NCI-H69 (cell line): ENCODE measurements at places on chromosomes 3 and 15.
A peak's percentile ranks its signal among the peaks of the same experiment; 100 is the strongest.

GRCh38 chr15:64883997-64884511 is 27.6 kb upstream of the ANKDD1A start:
- peak; percentile 83 for DNase-seq

- DNase-seq = no peak
Observed at GRCh38 chr3:23162934-23163333, 40.2 kb upstream of the UBE2E2 start.

- DNase-seq = no peak
Observed at GRCh38 chr3:95464346-95464745, 1350.0 kb upstream of the EPHA6 start.

DNA sequence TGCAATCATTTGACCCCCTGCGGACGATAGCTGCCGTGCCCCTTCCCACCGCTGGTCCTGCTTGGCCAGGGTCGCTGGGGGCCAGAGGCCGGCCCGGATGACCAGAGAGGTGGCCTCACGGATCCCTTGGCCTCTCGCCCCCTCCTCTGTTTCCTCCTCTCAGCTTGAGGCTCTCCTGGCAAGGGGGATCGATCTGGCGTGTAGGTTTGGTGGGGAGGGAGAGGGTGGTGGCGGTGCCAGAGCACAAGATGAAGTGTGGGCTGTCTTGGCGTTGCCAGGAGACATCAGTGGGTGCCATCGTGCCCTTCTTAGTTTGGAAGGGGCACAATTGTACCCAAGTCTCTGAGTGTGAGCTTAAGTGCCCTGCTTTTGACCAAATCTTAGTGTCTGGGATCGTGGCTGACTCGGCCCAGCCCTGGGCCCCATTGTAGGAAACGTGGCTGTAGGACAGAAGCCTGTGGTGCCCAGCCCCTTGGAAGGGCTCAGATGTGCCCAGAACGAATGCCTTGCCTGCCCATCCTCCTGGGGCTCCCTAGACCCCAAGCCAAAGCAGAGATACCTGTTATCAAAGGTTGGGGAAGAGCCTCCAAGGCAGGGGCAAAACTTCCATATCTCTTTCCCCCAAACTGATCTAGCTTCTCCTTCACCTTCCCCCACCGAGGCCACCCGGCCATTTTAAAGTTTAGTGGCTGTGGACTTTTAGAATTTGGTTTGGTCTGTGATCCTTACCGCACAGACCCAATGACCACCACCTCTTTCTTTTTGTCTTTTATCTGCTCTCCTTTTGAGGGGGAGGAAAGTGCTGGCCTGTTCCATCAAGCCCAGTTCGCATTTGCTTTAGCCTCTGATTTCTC is 14.4 kb downstream of the NR2F2 start:
- no peak for DNase-seq

GRCh38 chr3:174208161-174208560 is 651.0 kb upstream of the NAALADL2 start:
- peak; percentile 94 for DNase-seq

GRCh38 chr3:190056742-190057141 is 64.0 kb downstream of the P3H2 start:
- no peak for DNase-seq

DNA sequence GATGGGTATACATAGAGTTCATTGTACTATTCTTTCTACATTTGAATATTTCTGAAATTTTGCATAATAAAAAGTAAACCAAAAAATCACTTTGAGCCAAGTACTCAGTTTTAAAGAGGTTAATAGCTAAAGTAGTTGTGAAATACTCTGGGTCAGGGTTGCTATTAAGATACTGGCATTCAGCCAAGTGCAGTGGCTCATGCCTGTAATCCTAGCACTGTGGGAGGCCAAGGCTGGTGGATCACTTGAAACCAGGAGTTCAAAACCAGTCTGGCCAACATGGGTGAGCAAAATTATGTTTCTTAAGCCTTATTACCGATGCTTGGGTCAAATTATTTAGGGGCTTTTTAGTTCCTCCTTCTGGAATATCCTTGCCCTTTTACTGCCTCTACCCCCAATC is 122.0 kb upstream of the MELTF start:
- peak; percentile 85 for DNase-seq

DNA sequence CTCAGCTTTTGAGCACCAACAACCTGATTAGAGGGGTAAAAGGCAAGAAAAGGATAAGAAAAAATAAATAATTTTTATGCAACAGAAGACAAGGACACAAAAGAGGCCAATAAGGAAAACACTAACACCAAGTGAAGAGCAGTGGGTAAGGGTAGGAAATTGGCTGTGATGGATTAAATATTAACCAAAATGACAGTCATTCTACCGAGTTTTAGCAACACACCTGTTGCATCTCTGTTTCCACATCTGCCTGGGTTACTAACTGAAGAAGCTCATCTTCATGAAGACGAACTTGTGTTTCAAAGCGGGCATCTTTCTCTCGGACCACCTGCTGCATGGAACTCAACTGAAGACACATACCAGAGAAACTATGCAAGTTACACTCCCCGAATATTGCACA is 30.1 kb downstream of the GOLGB1 start:
- no peak for DNase-seq

DNA sequence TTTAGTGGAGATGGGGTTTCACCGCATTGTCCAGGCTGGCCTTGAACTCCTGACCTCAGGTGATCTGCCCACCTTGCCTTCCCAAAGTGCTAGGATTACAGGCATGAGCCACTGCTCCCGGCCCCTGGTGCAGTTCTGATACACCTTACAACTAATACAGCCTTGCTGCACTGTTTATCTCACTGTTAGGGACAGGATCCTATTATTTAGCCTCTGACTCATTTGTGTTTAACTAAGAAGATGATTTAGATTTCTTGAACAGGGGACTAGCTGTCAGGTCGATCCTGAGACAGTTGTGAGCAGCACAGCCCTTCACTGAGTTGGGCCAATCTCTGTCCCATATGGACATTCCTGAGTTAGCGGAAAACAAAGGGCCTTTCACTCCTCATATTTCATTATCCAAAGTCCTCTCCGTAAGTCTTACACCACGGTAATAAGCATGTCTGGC is 19.2 kb downstream of the GYG1 start:
- no peak for DNase-seq

DNA sequence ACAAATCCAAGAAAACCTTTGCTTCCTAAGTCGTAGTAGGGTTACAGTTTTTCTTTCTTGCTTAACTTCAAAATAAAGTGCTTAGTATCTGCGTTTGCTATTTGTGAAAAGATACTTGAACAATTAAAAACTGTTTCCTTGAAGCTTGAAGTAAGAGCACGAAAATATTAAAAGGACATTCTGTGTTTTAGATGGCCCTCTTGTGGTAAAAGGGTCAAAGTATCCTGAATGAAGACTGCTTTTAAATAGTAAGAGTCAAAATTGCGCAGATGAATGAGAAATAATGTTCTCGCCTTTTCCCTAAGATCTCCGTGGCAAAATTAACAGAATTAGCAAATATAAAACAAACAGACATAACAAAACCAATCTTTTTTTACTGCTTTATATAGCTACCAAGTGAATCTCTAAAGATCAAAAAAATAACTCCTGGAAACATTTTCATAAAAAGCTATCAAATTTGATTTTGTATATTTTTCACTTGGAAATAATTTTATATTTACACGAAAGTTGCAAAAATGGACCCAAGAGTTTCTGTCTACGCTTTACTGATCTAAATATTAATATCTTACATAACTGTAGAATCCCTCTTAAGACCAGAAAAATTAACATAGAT is 175.4 kb downstream of the MBNL1 start:
- peak; percentile 45 for DNase-seq

GRCh38 chr15:56496635-56497034 is 31.7 kb upstream of the MNS1 start:
- DNase-seq = peak; percentile 81

DNA sequence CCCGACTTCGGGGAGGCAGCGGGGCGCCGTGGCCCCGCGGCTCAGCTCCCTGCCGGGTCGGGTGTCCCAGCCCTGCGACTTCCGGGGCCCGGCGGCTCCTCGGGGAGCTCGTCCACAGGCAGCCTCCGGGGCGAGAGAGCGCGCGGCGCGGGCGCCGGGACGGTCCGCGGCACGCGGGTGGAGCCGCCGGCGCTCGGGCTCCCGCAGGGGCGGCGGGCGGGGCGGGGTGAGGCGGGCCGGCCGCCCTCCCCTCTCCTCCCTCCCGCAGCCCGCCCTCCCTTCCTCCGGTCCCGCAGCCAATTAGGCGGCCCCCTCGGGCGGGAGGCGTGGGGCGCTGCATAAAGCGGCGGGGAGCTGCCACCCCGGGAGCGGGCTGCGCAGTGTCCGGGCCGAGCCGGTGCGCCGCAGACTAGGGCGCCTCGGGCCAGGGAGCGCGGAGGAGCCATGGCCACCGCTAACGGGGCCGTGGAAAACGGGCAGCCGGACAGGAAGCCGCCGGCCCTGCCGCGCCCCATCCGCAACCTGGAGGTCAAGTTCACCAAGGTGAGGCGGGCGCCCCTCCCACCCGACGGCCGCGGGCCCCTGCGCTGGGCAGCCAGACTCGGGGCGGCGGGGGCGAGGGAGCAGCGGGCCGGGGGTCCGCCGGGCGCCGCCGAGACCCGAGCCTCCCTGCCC is at the start of gene ALDH1A3:
ALDH1A3 (plus strand) TSS at position 368 of the 675 bp plus-strand sequence; CDS start at position 445, 77 bp downstream.
- DNase-seq = peak; percentile 40

- no peak for DNase-seq
Observed at GRCh38 chr3:190617185-190617584, 103.3 kb downstream of the IL1RAP start.

DNA sequence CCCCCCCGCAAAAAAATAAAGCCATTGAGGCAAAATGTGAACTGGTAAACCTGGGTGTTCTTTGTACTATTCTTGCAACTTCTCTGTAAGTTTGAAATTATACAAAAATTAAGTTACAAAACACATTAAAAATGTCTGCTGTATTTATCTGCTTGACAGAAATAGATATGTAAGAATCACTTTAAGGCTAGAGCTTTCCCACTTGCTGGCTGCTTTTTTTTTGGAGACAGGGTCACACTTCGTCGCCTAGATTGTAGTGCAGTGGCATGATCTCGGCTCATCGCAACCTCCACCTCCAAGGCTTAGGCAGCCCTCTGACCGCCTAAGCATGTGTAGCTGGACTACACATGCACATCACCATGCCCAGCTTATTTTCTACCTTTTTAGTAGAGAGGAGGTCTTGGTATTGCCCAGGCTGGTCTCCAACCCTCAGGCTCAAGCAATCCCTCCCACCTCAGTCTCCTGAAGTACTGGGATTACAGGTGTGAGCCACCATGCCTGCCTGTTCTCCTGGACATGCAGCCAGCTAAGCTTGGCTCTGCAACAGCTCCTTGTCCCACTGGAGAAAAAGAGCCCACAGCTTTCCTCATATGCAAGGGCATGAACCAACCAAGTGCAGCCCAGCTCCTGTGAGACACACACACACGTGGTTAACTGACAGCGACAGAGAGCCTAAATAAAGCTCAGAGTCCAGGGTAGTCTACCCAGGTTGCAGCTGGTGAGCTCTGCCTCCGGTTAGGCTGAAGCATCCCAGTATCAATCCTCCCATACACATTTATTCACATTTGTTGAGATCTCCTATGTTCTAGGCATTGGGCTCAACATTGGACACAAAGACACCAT is 4.5 kb downstream of the RPS17 start:
- DNase-seq = no peak

GRCh38 chr3:77686560-77686959 is 646.7 kb downstream of the ROBO2 start:
- DNase-seq = peak; percentile 68

GRCh38 chr15:71549697-71550096 is 260.7 kb upstream of the NR2E3 start:
- DNase-seq = no peak

DNA sequence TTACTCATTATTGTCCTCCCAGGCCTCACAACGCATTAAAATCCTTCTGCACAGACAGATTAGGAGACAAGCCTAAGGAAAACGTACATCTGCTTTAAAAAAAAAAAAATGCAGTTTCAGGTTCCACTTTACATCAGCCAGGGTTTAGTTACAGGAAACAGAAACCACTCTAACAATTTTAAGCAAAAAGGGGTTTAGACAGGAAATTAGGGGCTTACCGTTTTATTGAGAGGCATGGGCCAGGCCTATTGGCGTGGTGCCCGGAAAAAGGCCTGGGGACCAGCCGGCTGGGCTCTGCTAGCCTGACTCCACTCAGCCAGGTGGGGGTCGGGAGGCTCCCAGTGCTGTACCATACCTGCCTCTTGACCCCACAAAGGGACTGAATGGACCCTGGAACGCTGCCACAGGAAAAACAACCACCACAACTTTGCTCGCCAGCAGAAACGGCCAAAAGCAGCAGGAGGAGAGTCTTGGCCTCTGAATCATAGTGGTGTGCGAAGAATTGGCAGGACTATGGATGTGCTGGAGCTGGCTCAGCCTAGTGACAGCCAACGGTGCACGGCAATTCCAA is 124.3 kb downstream of the CHSY1 start:
- peak; percentile 98 for DNase-seq

DNA sequence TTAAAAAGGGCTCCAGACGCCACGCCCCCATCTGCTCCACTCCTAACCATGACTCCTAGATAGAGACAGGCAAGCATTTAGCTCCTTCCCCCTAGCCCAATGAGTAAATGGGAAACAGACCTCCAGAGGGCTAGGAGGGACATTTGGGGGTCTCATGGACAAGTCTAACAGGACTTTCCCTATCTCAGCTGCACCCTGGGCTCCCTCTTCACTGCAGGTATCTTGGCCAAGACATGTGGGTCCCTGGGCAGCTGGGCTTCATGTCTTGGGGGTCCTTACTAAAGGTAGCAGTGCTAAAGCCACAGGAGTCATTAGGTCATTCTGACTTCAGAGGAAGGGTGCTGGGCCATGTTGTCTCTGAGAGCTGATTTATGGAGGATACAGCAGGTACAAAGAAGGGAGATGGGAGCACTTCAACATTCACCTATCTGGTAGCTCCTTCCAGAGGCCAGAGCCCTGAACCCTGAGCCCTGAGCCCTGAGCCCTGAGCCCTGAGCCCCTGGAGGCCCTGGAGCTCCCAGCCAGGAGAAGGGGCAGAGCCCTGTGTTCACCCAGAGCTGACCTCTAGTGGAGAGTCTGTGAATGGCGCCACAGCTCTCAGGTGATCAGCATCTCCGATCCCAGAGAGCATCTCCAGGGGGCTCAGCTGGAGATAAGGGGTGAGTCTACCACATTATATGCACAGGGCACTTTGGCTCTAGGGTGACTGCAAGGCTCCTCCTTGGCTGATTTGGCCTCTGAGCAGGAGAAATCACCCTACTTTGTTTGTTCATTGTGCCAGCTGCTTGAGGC is 40.1 kb upstream of the EPHB1 start:
- peak; percentile 0 for DNase-seq

DNA sequence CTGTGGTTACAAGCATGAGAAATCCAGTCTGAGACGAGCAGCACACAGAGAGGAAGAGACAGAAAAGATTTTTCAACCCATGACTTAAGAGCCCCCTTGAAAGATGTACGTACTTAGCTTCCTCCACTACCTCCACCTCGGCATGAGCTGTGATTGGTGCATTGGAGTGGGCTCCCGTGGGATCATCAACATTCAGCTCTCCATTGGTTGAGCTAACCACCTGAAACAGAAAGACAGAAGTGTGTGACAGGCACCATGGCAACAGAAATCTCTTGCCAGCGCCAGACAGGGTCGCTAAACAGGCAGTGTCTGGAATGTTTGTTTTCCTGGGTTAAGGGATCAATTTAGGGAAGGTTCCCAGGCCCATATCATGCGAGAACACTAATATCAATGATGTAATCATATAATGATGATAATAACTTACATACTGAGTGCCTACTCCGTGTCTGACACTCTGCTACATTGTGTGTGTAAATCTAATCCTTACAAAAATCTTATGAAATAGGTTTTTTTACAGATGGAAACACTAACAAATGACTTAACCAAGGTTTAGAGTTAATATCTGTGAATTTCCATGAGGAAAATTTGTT is 17.5 kb upstream of the PPIB start:
- DNase-seq = peak; percentile 21
